ENCODE measurements at places on chromosomes 2 and 18. TPM values are rescaled to one million over a fixed set of nuclear protein-coding genes. Genes with fewer than 3 reads are reported as not detected.

DNA sequence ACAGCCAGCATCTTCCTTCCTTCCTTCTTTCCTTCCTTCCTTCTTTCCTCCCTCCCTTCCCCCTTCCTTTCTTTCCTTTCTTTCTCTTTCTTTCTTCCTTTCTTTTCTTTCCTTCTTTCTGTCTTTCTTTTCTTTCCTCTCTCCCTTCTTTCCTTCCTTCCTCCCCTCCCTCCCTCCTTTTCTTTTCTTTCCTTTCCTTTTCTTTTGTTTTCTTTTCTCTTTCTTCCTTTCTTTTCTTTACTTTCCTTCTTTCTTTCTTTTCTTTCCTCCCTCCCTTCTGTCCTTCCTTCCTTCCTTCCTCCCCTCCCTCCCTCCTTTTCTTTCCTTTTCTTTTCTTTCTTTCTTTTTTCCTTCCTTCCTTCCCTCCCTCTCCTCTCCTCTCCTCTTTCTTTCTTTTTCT is 296.0 kb upstream of the LRRTM4 start:
- no peak overlapping the region for H3K27ac ChIP-seq
- H3K36me3 ChIP-seq, result no peaks in the 10 kb centered on the region
- H3K4me3 ChIP-seq, result no peak overlapping the region
- no peak for DNase-seq
- H3K27me3 ChIP-seq, result no peaks in the 10 kb centered on the region
- H3K4me1 ChIP-seq, result no peaks in the 10 kb centered on the region

RAX gene
- not detected for total RNA-seq

WNT10A gene
- total RNA-seq, result not detected

C2orf66 gene
- 0.20 TPM for total RNA-seq

DNA sequence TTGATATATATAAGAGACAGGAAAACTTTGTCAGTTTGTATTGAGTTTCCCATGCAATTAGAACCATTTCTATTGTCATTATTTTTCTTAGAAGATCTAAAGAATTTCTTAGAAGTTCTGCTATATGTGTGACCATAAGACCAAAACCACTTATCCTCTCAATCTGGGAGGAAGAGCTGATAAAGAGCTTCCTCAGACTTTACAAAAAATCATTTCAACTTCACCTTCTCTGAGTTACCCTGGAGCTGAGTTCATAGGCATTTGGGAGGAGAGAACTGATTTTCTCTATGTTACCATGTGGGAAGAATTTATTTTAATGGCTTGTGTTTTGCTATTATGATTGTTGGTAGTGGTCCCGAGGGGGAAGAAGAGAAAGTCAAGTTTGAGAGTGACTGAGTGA is 329.3 kb downstream of the GPD2 start:
- H3K4me1 ChIP-seq, result no peaks in the 10 kb centered on the region
- DNase-seq, result no peak
- peaks cover 15% of the 10 kb centered on the region for H3K36me3 ChIP-seq

DNA sequence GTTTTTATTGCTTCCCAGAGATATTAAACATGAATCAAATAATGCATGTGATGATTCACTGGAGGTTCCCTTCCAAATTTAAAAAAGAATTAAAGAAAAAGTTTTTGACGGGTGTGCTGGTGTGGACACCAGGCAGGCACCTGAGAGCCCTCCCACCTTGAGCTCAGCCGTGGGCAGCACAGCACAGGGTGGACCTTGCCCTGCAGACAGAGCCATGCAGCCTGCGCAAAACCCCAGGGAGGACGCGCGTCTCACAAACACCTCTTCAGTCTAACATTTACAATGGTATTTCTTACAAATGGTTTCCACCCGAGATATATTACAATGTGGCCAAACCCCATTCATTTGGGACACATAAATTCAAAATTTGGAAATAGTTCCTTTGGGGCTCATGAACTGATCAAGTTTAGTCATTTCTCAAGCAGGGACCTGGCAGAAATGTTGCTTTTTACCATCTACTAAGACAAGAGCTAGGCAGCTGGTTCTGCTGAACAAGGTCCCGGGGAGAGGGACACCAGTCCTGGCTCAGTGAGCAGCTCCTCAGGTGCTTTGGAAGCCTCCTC is 45.4 kb downstream of the ODC1 start:
- H3K27ac ChIP-seq, result no peak overlapping the region
- H3K4me3 ChIP-seq, result no peak overlapping the region
- H3K36me3 ChIP-seq, result no peaks in the 10 kb centered on the region
